COR-L47 (cell line): ENCODE measurements at places on chromosomes 16 and 17.

DNA sequence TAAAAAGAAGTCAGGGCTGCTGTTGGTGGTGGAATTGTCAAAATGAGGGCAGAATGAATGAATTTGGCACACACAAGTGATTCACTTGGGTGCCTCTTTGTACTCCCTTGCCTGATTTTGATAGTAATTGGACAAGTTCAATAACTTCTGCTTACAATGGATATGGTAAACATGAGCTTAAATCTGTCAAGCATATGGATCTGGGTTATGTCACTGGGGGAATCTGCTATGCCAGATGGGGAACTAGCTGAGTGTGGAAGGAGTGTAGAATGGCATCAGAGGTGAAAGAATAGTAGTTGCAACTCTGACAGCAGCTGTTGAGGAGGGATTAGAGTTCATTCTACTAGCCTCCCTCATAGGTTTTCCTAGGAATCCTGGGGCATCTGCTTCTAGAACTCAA is 724.2 kb upstream of the CDH8 start:
- no peak for DNase-seq

DNA sequence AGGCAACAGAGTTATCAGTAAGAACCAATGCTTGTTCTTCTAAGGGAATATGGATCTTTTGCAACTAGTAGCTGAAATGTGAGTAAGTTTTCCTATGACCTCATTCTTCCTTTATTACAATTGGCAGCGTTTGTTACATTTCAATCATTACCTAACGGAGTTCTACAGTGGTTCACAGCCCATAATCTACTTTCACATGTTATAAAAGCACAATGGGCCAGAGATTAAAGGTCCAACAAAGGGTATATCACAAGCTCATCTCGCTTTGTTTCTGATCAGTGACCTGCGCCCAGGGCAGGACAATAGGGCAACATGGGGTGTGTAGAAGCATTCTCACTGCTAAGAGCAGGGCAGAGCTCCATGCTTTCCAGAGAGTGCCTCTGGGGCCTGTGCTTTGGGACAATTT is 279.9 kb upstream of the DYNLRB2 start:
- DNase-seq = no peak

- DNase-seq = no peak
Observed at GRCh38 chr17:17835415-17836249, 1.2 kb downstream of the SREBF1 start.

- no peak for DNase-seq
Observed at GRCh38 chr17:31692027-31692426, 167.0 kb downstream of the COPRS start.

DNA sequence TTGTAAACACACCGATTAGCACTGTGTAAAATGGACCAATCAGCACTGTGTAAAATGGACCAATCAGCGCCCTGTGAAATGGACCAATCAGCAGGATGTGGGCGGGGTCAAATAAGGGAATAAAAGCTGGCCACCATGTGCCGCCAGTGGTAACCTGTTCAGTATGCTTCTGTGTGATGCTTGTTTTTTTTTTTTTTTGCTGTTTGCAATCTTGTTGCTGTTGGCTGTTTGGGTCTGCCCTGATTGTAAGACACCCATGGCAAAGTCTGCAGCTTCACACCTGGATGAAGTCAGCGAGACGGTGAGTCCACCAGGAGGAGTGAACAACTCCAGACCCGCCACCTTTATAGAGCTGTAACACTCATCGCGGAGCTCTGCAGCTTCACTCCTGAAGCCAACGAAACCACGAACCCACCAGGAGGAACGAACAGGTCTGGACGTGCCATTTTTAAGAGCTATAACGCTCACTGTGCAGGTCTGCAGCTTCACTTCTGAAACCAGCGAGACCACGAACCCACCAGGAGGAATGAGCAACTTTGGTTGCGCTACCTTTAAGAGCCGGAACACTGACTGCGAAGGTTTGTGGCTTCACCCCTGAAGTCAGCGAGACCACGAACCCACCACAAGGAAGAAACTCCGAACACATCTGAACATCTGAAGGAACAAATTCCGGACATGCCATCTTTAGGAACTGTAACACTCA is 85.0 kb upstream of the MED9 start:
- DNase-seq = no peak

GRCh38 chr16:19875900-19876299 is 8.7 kb downstream of the GPRC5B start:
- no peak for DNase-seq

DNA sequence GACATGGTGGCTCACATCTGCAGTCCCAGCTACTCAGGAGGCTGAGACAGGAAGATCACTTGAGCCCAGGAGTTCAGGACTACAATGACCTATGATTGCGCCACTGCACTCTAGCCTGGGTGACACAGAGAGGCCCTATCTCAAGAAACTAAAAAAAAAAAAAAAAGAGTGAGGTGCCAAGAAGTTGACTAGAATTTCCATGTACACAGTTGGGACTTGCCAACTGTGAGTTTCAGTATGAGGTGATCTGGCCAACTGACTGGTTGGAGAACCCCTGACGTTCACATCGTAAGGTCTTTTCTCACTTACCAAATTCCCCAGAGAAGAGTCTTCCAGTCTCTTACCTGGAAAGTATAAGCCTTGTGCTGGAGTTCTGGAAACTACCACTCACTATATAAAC is 3.1 kb upstream of the MED11 start:
- no peak for DNase-seq

GRCh38 chr16:1100084-1100800 is 4.2 kb upstream of the C1QTNF8 start:
- DNase-seq = peak; percentile 81

GRCh38 chr17:19672009-19672750 is 23.6 kb downstream of the ALDH3A2 start:
- DNase-seq = no peak

DNA sequence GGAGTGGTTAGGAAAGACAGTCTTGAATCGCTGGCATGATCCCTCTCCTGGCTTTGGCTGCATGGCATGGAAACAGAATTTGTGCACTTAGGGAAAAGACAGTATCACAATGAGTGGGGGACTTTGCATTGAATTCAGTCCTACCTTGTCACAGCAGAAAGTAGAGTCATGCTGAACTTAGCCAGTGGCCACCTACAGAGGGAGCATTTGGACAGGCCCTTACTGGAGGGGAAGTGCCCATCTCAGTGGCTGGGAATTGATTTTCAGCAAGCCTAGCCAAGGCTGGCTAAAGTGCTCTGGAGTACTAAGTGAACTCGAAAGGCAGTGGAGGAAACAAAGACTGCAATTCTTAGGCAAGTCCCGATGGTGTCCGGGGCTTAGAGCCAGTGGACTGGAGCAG is 364.3 kb upstream of the TOM1L1 start:
- DNase-seq = no peak

DNA sequence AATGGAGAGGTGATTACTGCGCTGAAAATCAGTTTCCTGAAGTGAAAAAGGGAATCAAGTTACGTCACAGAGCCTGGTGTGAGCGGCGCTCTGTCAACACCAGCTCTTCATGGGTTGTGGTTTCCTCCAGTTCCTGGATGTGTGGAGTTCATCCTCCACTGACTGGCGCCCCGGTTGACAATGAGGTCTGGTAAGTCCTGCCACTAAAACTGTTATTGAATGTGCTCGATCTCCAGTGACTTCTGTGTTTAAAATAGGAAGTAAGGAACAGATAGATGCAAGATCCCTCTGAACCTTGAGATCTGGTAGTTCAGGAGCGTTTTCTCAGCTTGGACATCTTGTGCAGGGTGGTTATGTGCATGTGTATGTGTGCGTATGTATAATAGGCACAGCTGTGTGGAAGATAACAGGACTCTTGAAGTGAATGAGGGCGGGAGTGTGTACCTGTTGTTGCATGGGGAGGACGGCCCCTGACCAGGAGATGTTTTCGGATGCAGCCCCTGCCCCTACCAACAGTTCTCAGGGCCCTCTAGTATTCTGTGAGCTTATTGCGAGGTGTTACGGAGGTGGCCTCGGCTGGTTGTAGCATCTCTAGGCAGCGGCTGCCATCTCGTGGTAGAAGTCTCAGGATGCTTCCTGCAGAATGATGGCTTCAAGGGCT is 22.0 kb upstream of the GOT2 start:
- peak; percentile 69 for DNase-seq

GRCh38 chr17:9226794-9227135 is 205.5 kb downstream of the NTN1 start:
- no peak for DNase-seq
